ENCODE measurements at places on chromosomes 16 and 17.
A peak's percentile ranks its signal among the peaks of the same experiment; 100 is the strongest.

DNA sequence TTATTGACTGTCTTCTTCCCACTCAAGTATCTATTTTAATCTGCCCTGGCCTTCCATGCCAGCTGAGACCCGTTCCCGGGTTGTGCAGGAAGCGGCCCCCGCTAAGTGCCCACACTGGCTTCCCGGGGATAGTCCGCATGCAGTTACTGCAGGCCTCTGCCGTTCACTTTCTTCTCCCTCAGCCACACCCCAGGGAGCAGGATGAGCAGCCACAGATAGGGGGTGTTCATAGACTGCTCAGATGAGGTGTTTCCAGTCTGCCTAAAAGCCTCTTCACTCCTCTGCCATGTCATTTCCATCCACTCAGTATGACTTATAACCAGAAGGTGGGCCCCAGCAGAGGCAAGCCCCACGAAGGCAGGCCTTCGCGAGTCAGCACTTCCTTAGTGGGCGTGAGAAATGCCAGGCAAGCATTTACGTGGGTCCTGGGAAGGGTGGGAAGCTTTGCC lies 7.7 kb downstream of the MED9 start:
- no peak for DNase-seq

- DNase-seq: peak; percentile 16
Measured at GRCh38 chr16:2777903-2778629, 986 bp upstream of the ELOB start.

GRCh38 chr16:81680444-81681275 lies 98.4 kb upstream of the PLCG2 start:
- DNase-seq: no peak

- DNase-seq: no peak
Measured at GRCh38 chr17:44338702-44339101, 6.4 kb upstream of the GRN start.

- no peak for DNase-seq
Measured at GRCh38 chr16:81836279-81837054, 57.4 kb downstream of the PLCG2 start.

DNA sequence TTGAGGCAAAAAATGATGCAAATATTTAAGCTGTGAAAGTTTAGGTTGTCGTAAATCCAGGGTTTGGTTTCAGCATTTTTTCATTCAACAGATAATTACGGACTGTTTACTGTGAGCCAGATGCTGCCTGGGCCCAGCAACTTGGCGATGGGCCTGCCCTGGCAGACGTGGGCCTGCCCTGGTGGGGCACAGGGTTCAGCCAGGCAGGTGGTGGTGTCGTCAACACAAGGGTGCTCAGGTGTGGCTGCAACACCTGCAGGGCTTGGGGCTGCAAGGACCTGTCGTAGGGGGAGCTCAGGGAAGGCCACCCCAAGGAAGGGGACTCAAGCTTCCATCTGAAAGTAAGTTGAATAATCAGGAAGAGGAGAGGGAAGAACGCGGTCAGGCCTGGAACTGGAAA lies 15.1 kb downstream of the ZC3H18 start:
- no peak for DNase-seq

DNA sequence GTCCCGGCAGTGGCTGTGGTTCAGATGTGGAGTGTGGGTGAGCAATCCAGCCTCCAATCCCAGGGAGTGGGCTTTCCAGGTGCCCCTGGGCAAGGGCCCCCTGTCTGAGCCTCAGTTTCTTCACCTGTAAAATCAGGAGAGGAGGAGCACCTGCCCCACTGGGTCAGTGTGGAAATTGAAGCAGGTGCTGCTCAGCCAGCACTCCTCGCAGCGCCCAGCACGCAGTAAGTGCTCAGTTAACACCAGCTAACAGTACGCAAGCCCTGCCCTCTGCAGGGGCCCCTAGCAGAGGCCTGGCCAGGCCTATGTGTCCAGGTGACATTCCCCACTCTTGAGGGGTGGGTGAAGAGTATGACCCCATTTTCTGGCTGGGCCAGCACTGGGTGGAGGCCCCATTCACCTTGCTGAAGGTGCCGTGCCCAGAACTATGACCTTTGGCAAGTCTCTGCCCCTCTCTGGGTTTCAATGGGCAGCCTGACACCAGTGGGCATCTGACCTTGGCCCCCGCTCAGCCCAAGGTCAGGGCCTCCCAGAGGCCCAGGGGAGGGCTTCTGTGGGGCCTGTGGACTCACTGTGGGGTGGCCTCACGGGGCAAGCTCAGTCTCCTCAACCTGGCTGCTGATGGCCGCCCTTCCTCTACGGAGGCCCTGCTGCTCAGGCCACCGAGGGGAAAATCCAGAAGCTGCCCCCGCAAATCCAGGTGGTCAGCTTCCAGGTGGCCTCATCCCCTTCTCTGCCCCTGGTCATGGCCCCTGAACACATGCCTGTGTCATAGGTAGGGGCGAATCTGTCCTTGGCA lies 2.5 kb downstream of the MTSS2 start:
- no peak for DNase-seq

DNA sequence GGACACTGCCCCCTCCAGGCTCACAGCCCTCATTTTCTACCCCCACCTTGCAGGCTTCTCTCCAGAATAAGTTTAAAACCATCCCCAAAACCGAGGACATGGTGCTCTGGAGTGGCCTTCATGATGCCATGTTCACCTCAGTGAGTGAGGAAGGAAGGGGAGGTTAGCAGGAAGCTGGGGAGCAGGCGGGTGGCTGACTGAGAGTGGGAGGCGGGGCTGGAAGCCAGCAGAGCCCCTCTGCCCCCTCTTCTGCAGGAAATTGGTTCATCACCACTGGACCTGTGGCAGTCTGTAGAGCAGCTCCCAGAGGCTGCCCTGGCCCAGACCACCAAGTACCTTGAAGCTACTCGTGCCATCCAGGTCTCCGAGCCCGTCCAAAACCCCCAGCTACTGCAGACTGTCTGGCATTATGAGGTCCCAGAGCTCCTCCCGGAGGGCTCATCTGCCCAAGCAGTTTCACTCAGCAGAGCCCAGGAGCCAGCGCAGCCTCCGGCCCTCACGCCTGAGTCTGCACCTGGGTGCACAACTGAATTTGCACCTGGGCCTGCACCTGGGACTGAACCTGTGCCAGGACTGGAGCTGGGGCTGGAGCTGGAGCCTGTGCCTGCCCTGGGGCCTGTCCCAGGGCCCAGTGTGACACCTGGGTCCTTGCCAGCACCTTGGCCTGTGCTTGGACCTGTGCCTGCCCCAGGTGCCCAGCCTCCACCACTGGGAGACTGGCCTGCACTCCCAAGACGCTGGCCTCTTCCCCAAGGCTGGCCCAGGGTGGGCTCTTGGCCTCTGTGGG lies 19.0 kb downstream of the C16orf96 start:
- DNase-seq: no peak

GRCh38 chr16:68361485-68361884 lies 50.7 kb downstream of the PRMT7 start:
- no peak for DNase-seq

GRCh38 chr17:5200360-5200759 lies 8.7 kb upstream of the ZNF594 start:
- DNase-seq: no peak

DNA sequence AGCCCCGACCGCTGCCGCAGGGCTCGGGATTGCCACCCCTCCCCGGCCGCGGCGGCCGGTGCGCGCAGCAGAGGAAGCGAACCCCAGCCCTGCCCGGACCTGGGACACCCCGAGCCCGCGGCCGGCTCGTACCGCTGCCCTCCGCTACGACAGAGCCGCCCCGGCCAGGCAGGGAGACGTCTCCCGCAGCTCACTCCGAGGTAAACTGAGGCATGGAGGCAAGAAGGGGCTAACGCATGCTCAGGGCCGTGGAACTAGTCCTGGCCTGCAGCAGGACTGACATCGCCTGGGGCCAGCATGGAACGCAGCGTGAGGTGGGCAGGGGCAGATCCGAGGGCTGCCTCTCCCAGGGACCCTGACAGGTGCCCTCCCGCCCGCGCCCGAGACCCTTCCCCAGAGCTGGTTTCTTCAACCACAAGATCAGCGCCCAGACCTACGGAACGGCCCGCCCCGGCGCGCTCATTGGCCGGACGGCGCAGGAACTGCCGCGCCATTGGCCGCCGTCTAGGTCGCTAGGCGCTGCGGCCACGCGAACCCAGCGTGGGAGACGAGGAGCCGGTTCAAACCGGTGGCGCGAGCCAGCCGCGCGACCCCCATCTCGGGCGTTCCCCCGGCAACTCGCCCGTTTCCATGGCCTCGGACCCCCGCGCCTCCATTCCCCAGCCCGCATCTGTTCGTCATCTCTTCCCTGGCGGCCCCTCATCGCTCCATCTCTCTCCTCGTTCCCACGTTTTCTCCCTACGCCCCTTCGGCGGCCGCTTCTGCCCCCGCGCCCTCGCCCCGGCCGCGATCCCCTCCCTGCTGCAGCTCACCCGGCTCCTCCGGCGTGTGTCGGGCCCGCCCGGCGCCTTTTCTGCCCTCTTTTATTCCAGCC lies at the start of gene SLC43A2:
SLC43A2 (minus strand) TSS at position 853 of the 874 bp plus-strand sequence. CDS start 960 bp downstream, outside the sequence.
- DNase-seq: peak; percentile 55

GRCh38 chr17:15154618-15155017 lies 110.5 kb downstream of the PMP22 start:
- DNase-seq: no peak

DNA sequence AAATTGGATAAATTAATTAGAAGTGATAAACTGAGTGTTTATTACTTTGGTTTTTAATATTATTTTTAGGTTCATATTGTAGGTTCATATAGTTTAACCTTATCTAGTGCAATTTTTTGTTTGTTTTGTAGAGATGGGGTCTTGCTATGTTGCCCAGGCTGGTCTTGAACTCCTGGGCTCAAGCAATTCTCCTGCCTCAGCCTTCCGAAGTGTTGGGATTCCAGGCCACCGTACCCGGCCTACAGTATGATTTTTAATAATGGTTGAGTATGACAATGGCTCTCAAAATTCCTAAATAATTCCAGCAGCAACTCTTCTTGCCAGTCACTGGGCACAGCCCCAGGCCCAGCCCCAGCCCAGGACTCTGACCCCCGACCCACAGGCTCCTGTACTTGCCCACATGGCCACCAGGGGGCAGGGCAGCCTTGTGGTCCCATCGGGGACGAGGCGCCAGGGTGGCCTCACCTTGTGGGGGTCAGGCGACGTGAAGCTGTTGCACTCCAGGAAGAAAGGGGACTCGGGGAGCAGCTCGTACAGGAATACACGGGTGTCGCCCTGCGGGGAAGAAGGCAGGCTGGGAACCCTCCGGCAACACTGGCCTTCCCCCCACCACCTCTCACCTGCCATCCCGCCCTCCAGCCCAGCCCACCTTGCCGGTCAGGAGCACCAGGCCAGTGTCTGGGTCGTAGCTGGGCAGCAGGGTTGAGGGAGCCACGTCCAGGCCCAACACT lies 7.9 kb upstream of the PAM16 start:
- peak; percentile 55 for DNase-seq

GRCh38 chr17:34098699-34099098 lies 156.4 kb upstream of the CCL2 start:
- no peak for DNase-seq

DNA sequence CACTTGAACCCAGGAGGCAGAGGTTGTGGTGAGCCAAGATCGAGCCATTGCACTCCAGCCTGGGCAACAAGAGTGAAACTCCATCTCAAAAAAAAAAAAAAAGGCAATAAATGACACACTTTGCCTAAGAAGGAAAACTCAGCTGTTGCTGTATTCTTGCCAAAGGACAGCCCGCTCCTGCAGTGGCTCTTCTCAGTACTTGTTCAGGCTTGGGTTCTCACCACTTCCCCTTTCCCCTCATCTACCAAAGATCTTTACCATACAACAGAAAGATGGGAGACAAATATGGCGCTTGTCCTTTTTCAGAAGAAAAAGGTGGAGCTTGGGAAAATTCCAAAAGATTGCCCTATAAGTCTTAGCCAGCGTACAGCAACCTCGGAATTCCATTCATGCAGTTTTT lies 58.5 kb downstream of the MYH13 start:
- no peak for DNase-seq

DNA sequence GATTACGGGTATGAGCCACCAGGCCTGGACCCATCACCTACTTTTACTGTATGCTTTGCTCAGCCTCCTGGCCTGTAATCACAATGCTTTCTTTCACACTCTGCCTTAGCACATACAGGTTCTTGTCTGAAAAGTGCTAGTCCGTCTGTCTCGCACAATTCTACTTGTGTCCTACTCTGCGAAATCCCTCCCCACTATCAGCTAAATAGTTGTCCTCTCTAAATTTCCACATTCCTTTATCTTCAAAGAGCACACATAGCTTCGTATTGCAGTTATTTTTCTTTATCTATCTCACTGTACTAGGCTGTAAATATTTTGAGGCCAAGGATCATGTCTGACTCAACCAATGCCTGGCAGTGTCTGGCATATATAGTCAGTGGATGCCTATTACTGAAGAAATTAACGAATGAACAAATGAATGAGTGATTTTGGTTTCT lies 38.5 kb upstream of the ETV4 start:
- no peak for DNase-seq

DNA sequence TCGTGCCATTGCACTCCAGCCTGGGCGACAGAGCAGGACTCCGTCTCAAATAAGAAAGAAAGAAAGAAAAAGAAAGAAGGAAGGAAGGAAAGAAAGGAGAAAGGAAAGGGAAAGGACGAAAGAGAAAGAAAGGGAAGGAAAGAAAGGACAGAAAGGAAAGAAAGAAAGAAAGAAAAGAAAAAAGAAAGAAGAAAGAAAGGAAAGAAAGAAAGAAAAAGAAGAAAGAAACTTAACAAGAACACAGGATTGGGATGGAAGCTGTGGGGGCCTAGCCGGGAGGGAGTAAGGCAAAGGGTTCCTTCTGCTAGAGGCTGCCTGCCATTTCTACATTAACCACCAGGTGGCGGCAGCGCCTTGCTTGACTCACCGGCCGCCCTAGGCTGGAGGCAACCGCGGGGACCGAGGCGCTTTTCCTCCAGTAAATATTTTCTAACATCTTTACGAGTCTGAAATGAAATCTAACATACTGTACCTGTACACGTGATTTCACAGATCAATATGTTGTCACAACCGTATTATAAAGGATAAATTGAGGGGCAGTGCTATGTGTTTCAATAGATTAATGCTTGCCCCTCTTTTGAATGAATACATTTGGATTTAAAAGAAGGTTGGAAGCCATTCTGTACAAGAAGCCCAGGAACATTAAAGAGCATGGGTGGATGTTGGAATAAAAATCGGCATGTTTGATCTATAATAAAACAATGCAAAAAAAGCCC lies 6.1 kb downstream of the GJD3 start:
- DNase-seq: peak; percentile 86

DNA sequence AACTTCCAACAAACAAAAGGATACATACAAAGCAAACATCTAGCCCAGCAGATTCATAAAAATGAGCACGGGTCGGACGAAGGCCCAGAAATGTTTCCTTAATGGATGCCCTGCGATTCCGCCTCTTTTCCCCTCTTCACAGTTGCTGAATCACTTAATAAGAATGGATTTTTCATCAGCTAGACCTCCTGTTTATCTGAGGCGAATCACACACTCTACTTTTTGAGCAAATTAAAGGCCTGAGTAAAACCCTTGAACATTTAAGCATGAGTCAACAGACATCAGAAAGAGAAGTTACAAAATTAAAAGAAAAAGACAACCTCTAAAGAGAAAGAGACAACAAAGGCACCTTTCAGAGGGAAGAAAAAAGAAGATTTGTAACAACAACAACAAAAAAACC lies 44.7 kb downstream of the HS3ST3A1 start:
- no peak for DNase-seq

- no peak for DNase-seq
Measured at GRCh38 chr16:73616166-73616753, 568.3 kb upstream of the ZFHX3 start.

GRCh38 chr16:17578981-17579874 lies 108.5 kb upstream of the XYLT1 start:
- DNase-seq: peak; percentile 43

All from activated CD4-positive, alpha-beta T cell treated with anti-CD3 and anti-CD28 coated beads, Interleukin-2, amount 50 U/mL, for 4 hours (primary cell).